CD4-positive, alpha-beta T cell treated with Interleukin-17A for 1 hour (primary cell): ENCODE measurements at places on chromosomes 7 and 10.

DNA sequence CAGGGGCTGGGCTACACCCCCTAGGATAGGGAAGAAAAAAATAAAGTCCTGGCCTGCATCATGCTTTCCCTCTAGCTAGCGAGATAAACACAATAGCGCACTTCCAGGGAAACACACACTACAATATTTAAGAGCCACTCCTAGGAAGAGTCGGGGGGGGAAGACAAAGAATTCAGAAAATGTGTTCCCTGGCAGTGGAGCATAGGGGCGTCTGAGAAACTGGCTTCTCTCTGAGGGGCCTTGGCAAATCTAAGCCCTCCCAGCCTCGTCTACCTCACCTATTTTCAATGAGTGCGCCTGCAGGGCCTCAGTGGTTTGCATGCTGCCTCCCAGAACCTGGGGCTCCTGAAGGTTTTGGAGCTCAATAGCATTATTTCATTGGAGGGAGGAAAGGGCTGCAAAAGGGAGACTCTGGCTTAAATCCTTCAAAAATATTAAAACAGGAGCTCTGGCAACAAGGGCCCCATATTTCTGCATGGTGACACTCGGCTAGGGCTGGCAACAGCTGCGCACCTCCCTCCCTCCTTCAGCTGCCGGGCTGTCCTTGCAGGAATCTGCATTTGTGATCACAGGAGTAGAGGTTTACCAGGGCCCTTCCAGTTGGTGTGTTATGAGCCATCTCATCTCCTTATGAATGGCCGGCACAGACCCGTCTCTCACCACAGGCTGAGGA is 10.8 kb downstream of the ANXA11 start:
- no peak for DNase-seq

DNA sequence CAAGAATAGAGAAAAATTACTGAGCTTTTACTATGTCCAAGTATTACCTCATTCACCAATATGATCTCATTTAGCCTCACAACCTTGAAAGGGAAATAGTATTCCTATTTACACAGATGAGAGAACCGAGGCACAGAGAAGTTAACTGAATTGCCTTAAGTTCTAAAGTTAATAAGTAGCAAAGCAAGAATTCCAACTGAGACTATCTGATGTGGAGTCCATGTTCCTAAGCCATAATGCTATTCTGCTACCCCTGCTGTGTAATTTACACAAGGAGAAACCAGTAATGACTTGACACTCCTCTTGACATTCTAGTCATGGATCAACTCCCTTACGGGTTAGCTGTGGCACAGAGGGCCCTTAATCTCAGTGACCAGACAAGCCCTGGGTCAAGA is 60.7 kb downstream of the ABCB4 start:
- no peak for DNase-seq

DNA sequence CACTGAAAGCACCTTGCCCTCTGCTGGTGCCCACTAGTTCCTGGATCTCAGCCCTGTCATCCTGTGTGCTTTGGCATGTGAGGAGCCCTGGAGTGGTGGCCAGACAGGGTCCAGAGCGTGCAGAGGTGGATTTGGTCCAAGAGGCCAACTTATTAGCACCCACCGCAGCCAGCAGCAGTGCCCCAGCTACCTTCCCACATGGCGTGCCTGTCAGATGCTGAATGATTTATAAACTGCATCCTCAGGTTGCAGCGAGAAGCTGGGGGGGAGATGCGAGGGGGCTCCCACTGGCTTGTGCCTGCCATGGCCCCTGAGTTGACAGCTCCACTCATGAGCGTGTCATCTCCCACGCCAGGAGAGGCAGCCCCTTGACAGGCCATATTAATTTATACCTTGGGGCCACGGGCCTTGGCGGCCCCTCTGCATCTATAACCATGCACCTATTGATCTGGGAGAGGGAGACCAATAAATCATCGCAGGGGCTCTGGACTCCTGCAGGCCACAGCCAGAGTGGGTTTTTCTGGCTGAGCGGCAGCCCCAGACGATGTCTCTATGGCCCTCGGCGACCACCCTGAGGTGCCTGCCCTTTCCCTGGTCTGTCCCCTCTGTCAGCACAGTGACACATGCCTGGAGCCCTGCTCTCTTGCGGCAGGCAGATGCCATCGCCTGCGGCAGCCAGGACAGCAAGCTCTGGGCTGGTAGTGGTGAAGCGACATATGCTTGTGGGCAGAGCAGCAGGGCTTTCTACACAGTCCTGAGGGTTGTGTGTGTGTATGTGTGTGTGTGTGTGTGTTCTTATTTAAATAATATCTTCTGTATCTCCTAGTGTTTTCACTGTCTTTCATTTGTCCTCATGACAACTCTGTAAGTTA is 120.8 kb downstream of the CDH23 start:
- DNase-seq, result no peak

DNA sequence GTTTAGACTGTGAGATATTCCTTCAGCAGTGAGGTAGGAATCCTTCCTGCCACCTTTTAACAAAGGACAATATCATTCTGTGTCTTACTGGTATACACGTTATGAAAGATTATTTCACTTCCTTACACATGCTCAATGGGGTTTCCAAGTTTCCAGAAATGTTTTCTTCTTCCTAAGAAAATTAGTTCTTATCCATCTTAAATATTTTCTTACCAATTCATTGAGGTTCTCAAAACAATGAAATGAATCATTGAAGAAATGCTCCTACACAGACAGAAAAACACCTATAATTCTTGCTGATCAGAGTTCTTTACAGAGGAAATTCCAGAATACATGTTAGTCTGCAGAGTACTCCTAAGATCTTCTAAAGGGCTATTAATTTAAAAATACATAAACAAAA is 51.4 kb upstream of the SEC61G start:
- DNase-seq, result no peak

GRCh38 chr7:43791-44540 is 148.4 kb upstream of the FAM20C start:
- no peak for DNase-seq

GRCh38 chr7:1292972-1293830 is 60.5 kb downstream of the UNCX start:
- DNase-seq, result no peak

DNA sequence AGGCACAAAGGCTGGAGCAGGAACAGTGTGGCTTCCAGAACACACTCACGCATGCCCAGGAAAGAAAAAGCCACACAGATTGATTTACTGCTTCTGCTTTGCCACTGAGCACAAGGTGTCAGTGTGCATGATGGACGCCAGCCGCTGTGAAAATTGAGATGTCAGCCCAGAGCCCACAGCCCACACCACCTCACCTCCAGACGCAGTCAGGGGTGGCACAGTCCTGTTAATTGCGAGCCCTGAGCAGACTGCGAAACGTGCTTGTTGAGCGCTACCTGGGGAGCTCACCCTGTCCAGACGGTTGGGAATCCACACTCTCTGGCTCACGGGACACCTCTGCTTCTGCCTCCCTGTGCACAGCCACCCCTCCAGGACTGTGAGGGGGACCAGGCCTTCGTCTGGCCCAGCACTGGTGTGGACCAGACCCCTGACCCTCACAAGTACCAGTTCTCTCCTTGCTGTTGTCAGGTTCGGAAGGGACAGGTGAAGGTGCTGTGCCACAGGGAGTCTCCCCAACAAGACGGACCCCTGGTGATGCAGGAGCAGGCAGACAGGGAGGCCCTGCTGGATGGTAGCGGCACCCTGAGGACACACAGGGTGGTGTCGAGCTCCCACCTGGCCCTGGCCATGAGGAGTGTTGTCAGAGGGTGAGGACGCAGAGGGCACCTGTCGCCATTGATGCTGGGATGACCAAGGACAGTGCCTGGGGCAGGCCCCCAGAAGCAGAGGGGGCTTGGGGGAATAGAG is 15.3 kb downstream of the RASGEF1A start:
- no peak for DNase-seq

DNA sequence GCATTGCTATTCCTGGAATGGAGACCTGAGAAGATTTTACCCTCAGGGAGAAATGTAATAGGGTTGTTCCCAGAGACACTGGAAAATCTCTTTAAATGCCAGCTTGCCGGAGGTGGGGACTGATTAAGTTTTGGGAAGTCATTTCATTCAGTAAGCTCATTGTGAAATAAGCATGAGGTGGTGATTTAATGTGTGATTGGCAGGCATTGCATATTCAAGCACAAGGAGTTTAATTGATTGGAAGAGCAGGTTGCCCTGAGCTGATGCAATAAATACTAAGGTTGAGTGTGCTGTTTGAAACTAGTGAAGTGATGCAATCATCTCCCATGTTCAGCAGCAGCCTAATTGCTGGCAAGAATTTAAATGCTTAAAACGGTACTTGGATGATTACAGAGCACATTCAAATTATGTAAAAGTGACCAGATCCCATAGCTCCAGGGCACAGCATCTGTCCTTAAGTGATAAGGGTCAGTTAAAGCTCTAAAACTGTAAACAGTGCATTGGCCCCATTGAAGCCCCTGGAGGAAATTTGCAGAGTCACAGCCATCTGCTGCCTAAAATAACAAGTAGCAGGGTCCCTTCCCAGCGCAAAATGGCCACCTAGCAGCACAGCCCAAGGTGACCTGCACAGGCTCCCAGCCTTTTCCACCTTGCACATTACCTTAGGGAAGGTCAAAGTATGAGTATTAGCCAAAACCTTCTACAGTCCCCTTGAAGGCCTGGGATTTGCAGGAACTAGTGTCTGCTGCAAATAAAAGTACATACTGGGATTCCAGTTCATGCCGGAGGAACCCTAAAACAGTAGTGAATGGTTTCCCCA is 92.1 kb downstream of the CCDC71L start:
- DNase-seq, result no peak

DNA sequence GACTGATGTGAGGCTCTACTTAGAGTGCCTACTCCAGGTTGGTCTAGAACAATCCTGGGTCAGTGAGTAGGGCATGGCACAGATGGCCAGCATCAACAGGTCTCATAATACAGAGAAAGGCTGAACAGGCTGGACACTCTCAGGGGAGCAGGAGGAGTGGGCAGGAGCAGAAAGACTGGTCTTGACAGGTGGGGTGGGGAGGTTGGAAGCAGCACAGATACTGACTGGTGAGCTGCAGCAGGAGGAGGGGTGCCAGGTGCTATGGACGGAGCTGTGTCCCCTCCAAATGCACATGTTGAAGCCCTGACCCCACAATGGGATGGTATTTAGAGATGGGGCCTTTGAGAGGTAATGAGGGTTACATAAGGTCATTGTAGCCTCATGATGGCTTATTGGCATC is 190.4 kb upstream of the PLXNA4 start:
- DNase-seq, result no peak

DNA sequence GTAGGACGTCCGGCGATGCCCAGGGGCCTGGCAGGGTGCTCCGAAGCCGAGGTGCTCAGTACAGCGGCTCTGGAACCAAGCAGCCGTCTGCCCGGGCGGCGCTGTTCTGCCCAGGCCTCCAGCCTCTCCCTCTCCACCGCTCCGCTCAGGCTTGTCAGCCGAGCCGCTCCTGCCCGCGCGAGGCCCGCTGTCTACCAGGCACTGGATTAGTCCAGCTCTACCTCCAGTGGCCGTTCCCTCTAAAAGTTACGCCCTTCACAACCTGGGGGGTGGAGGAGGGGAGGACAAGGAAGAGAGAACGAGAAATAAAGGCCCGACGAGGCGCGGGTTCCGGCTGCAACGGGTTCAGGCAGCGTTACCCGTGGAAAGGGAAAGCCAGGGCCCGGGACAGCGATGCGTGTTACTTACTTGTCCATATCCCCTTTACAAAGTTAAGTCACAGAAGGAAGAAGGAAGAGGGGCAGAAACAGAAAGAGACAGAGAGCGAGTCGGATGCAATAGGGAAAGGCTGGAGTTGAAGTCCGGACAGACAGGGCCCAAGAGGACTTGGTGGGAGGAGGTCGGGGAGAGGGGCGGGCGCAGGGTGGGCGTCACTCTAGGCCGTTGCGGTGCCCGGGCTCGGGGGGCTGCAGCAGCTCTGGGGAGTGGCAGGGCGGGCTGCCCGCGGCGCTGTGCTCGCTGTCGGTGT is 2.8 kb downstream of the SP8 start:
- DNase-seq, result no peak

DNA sequence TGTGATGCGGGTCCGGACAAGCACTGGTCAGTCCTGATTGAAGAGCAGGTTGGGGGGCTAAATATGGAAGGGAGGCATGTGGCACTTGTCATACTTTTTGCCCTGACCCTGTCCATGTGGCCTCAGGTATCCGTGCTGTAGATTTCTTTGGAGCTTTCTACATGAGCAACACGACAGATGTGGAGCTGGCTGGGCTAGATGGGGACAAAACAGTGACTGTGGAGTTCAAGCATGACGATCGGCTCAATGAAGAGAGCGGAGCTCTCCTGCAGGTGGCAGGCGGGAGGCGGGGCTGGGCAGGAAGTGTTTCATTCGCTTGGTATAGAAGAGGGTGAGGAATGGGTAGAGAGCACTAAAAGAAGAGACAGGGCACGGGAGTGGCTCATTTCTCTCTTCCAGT is 13.0 kb upstream of the CHCHD1 start:
- peak; percentile 76 for DNase-seq

DNA sequence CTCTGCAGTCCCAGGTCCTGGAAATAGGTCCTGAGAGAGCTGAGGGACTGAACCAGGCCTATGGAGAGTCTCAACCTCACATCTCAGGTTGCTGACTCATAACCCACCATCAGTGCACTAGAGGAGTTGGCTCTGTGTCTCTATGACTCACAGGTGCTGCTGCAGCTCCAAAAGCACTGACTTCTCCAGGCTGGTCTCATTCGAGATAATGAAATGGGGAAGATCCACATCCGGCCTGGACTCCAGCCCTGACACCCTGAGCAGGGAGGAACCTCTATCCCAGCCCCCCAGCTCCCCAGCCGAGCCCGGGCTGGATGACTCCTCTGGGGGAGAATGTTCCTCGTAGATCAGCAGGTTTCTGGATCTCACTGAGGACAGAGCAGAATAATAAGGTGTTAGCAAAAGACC is 35.5 kb upstream of the DGKI start:
- no peak for DNase-seq

DNA sequence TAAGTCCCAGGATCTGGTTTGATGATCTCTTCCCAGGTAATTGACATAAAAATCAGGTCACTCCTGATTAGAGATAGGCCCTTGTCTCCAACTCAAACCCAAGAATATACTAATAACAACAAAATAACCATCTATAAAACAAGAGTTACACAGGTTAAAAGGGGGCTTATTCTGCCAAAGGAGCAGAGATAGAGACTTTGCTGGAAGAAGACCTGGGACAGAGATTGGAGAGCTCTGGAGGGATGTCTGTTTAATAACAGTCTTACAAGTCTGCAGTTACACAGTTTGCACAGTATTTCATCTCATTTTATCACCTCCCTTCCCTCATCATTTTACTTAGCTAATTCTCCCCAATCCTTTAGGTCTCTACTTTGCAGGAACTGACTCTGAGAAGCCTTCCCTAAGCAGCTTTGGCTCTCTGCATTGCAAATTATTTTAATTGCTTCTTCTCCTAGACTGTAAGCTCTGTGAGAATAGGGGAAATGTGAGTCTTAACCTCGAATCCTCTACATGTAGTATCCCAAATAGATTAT is 3.7 kb upstream of the ZNF438 start:
- no peak for DNase-seq

DNA sequence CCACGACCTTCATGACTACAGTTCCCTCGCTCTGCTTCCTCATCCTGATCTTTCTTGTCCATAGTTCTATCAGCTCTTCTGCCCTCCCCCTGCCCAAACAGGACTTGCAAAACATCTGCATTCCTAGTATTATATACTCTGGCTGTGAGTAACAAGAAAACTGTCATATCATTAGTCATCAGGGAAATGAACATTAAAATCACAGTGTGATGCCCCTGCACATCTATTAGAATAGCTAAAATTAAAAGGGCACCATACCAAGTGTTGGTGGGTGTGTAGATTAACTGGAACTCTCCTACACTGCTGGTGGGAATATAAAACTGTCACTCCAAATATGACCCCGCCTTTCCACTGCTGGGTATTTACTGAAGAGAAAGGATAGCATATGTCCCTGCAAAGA is 141.8 kb downstream of the C7orf25 start:
- no peak for DNase-seq

- no peak for DNase-seq
Measured at GRCh38 chr7:155756322-155756721, 55.9 kb downstream of the SHH start.
